Osteoblast (primary cell): ENCODE measurements at places on chromosomes 16 and 17. TPM values are rescaled to one million over a fixed set of nuclear protein-coding genes. Genes with fewer than 3 reads are reported as not detected.
A peak's percentile ranks its signal among the peaks of the same experiment; 100 is the strongest.

DNA sequence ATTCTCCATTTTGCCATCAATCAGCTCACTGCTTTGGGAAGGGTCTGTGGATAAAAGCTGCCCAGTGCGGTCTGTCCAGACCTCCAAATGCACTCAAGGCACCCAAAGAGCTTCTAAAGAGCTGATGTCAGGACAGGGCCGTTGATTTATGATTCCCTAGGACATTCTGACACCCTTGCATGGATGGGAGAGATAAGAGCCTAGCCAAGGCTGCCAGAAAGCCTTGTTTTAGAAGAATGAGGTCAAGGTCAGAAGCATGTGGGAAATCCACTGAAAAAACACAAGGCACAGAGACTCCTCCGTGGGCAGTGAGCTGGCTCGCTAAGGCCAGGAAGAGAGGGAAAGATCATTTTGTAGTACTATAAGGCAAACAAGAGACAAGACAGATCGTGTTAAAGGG, 214.0 kb downstream of the CDH11 start:
- no peak overlapping the region for H3K4me3 ChIP-seq
- peak; percentile 49 for DNase-seq
- no peaks in the 10 kb centered on the region for H3K36me3 ChIP-seq

GRCh38 chr17:34582185-34582900, 3.0 kb downstream of the TMEM132E start:
- peak; percentile 79 for DNase-seq
- no peaks in the 10 kb centered on the region for H3K36me3 ChIP-seq
- no peak overlapping the region for H3K27ac ChIP-seq
- no peak overlapping the region for H3K4me3 ChIP-seq
- peaks cover 59% of the 10 kb centered on the region for H3K27me3 ChIP-seq

DNA sequence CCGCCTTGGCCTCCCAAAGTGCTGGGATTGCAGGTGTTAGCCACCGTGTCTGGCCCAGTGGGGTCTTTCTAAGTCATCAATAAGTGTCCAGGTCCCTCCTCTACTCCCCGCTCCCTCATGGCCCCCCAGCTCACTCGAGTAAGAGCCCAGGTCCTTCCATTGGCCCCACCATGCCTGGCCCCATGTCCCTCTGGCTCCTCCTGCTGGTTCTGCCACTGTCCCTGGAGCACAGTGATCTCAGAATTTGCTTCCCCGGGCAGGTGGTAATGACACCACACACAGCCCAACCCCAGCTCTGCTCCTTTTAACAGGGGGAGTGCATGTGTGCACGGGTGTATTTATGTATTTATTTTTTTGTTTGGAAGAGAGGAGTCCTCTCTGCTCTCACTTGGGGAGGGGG, 19.6 kb downstream of the MGAT5B start:
- H3K4me1 ChIP-seq: no peaks in the 10 kb centered on the region
- H3K27ac ChIP-seq: no peak overlapping the region
- no peak overlapping the region for H3K4me3 ChIP-seq
- H3K36me3 ChIP-seq: no peaks in the 10 kb centered on the region
- peaks cover 9% of the 10 kb centered on the region for H3K27me3 ChIP-seq
- DNase-seq: peak; percentile 63

- H3K27ac ChIP-seq: no peak overlapping the region
- H3K4me3 ChIP-seq: no peak overlapping the region
- peaks cover 27% of the 10 kb centered on the region for H3K4me1 ChIP-seq
- H3K27me3 ChIP-seq: no peaks in the 10 kb centered on the region
Measured at GRCh38 chr17:80861418-80861815, 130.2 kb upstream of the CHMP6 start.

The GNG13 gene
- total RNA-seq: not detected in 2 replicates

The TPSB2 gene
- total RNA-seq: not detected in 2 replicates
